Activated naive CD4-positive, alpha-beta T cell treated with Interleukin-2 at 50 U/mL for 16 hours (primary cell): ENCODE measurements at places on chromosomes 5 and 9.

GRCh38 chr5:159274676-159275075 is 11.6 kb downstream of the UBLCP1 start:
- DNase-seq = no peak

DNA sequence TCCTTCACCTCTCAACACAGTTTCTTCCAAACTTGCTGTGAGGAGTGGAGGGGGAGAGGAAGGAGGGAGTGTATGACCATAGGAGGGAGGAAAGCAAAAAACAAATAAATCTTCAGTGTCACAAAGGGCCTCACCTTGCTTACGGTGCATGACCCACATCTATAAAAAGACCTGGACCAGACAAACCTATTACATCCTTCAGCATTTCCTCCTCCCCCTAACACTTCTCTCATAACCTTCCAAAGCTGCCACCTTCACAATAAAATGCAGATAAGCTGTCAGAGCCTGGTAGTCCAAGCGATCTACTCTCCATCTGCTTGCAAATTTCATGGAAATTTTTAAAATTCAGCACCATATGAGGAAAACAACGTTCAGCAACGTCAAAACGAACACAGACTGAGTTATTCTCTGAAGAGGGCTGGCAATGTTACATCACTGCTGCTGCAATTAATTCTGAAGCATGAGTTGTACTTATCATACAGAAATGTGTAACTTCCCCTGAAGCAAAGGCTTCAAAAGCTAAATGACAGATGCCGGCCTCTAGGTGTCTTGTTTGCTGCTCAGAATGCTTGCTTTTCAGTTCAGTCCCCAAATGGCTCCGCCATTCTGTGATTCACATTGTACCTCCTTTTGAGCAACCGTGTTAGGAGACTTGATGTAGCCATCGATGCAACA is 62.9 kb downstream of the EFNA5 start:
- DNase-seq = no peak

GRCh38 chr5:2135833-2136232 is 253.1 kb upstream of the IRX4 start:
- DNase-seq = no peak

GRCh38 chr5:76500633-76501393 is 97.7 kb downstream of the IQGAP2 start:
- DNase-seq = no peak

- no peak for DNase-seq
These were observed 218.8 kb upstream of the IL12B start for GRCh38 chr5:159549046-159549445.
